ENCODE measurements at places on chromosomes 3 and 15.

DNA sequence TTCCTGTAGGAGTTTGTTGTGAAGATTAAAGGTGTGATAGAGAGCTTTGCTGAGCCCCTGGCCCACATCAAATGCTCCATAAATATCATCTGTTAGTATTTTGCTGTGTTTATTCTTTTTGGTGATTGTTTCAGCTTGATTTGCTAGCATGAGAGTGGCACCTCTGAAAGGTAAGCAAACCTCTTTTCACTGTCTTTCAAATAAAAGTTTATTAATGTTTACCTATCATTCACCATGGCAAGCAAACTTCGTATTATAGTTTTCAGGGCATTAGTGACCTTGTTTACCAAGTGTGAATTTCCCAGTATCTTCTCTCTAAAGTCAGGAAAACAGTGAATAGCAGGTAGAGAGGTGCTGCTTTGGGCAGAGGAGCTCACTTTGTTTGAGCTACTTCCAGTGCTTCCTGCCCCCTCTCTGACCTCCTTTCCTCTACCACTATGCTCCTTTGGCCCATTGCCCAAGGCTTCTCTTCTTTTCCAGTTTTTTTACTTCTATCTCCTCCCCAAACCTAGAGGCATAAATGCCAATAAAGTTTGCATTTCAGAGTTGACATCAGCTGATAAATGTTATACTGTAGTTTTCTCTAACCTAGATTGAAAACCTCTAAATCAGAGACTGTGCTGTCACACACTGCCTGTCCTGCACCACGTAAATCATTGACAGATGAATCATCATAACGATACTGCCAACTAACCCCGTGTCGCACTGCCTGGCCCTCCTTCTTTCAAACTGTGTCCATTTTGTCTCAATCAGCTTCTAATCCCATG, 569.0 kb downstream of the TUSC7 start:
- DNase-seq, result no peak

- DNase-seq, result no peak
Observed at GRCh38 chr3:5458526-5458925, 271.0 kb downstream of the EDEM1 start.

- DNase-seq, result no peak
Observed at GRCh38 chr3:85185495-85185894, 226.7 kb downstream of the CADM2 start.

- no peak for DNase-seq
Observed at GRCh38 chr15:74337607-74338211, 29.7 kb downstream of the CYP11A1 start.

GRCh38 chr3:27072810-27073651, 296.2 kb downstream of the NEK10 start:
- no peak for DNase-seq

DNA sequence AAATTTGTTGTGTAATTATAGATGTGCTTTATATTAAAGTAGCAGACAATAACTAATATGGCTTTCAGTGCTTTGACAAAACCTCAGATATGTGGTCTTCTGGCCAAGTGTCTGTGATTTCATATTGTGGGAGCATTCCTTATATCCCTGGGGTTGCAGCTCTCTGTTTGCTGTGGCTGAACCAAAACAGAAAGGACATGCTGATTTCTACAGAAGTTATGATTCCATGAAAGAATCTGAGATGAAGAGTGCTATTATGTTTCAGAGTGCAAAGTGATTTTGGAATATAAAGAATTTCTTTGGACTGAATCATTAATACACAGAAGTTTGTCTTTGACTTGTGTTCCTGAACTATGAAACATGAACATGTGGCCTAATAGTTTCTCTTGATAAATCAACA, 36.5 kb downstream of the CDV3 start:
- no peak for DNase-seq

DNA sequence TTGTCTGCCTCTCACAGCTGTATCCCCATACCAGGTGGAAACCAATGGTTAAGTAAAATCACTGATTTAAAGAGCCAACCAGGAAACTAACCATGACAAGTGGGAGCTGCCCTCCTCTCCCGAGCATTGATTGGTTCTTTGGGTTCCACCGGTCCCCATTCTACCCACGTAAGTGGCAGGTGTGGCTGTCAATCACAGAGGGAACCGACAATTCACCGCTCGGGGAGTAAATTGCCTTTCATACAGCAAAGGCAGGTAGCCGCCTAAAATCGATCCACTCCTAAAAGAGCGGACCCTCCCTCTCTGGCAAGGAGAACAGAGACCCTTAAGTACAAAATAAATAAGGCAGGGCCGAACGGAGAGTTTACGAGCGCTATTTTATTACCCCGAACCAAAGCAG, 1.2 kb downstream of the ERC2 start:
- peak; percentile 37 for DNase-seq

DNA sequence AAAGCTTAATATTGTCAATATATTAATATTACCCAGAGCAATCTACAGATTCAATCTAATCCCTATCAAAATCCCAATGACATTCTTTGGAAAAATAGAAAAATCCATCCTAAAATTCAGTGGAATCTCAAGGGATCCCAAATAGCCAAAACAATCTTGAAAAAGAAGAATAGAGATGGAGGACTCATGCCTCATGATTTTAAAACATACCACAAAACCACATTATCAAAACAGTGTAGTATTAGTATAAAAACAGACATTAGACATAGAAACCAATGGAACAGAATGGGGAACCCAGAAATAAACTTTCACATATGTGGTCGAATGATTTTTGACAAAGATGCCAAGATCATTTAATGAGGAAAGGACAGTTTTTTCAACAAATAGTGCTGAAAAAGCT, 14.6 kb downstream of the NEK4 start:
- DNase-seq, result no peak

GRCh38 chr3:13513051-13513912, 33.2 kb downstream of the HDAC11 start:
- no peak for DNase-seq

DNA sequence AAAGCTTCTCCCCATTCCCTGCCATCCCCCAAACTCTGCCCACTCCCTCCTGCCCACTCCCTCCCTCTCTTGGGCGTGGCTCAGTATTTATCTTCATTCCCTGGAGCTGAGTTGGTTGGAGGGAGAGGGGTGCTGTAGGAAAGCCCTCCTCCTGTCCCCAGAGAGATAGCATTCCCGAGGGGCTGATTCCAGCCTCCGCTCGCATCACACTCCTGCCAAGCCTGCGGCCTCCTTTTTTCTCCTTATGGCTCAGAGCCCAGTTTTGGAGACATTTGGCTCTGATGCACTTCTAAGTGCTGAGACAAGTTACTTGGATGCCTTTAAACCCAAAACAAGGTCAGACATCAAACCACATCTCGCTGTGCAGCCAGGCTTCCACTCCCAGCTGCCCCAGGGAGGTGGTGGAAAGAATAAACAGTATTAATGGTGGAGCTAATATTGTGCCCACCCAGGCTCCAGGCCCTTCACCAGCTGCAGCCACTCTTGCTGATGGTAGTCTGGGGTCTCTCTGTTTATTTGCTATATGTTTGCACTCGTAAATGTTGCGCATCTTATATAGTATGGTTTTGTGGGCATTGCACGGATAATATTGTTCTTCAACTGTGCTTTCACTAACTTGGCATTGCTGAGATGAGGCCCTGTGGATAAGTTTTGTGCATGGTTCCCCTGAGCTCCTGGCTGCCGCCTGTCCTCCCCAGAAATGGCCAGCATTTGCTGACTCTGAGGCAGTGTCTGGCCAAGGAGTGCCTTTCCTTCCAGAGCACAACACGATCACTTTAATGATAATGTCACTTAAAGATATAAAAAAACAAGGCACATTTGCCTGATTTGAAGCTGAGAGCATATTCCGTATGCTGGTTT, 157.2 kb downstream of the LRRC28 start:
- DNase-seq, result no peak

GRCh38 chr3:123332124-123332641, 116.7 kb downstream of the ADCY5 start:
- DNase-seq, result no peak

DNA sequence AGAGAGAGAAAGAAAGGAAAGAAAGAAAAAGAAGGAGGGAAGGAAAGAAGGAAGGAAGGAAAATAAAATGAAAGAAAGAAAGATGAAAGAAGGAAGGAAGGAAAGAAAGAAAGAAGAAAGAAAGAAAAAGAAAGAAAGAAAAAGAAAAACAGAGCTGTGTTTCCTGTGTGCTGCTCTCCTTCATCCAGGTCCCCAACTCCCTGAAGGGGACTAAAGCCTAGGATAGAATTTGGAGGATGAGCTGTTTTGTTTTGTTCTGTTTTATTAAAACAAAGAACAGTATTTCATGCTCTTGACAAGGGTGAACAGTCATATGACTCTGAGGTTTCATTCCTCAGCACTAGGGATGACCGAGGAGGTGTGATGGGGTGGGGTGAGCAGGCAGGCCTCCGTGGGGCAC, 164.8 kb upstream of the NDN start:
- DNase-seq, result no peak

DNA sequence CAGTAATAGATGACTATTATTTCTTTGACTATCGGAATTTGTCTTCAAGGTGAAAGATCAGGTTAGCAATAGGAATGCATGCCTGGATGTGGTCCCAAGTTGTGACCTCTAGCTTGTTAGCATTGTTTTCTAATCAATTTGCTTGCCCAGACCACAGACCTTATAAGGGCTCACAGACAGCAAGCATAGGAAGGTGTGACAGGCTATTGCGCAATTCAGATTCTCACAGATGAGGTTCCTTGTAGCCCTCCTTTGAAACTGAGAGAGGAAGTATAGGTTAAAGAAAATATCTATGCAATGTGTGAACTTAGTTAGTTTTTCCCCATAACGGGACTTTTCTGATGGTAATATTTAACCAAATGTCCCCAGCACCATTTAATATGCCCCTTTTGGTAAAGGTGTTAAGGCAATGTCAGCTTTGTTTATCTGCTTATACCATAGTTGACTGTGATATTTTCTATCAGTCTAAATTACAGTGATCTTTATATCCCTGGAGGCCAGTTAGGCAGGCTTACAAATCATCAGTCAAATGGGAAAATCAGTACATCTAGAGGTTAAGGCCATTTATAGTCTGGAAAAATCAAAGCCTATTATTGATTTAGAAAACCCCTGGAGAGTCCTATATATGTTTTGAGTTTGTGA, 168.1 kb upstream of the MBNL1 start:
- DNase-seq, result peak; percentile 5

DNA sequence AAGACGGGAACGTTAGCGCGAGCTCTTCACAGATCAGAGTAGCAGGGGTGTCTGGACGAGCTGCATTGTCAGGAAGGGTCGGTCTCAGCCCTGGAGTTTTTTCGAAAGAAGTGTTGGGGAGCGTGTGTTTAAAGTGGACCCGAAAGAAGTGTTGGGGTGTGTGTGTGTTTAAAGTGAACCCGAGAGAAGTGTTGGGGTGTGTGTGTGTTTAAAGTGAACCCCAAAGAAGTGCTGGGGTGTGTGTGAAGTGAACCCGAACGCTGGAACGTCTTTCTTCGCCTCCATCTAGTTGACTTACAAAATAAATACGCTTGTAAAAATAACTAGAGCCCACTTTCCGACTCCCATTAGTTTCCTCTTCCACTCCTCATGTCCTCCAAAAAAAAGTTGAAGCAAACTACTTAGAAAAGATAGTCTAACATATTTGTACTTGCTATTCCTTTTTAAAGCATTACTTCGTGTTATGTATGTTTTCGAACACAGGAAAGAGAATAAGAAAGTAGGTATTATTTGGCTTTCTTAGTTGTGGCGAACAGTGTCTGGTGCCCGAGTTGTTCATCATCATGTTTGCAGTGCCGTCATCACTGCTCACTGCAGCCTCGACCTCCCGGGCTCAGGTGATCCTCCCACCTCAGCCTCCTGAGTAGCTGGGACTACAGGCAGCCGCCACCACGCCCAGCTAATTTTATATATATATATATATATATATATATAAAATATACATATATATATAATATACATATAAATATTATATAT, 1.0 kb downstream of the LRCH3 start:
- DNase-seq, result peak; percentile 30

DNA sequence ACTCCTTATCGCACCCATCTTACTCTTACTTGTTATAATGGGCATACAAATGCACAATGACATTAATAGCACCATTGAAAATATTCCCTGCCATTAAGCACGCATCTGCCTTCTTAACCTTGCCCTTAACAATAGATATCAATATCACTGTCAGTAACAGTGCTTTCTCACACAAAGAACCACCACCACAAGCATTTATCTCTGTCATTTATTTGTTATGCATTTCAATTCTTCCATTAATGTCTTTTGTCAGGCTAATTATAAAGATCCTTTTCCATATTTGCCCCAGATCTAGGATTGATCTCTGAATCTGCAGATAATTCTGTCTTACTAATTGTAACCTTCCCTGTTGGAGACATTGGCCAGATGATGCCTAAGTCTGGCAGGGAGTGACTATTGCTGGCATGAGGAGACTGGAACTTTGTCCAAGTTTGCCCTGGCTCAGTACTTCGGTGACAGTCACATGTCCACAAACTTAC, 419.6 kb upstream of the TGFBR2 start:
- DNase-seq, result no peak

GRCh38 chr3:37918627-37919026, 56.9 kb downstream of the CTDSPL start:
- DNase-seq, result no peak

- no peak for DNase-seq
Observed at GRCh38 chr3:63867225-63867624, 3.6 kb downstream of the ATXN7 start.

DNA sequence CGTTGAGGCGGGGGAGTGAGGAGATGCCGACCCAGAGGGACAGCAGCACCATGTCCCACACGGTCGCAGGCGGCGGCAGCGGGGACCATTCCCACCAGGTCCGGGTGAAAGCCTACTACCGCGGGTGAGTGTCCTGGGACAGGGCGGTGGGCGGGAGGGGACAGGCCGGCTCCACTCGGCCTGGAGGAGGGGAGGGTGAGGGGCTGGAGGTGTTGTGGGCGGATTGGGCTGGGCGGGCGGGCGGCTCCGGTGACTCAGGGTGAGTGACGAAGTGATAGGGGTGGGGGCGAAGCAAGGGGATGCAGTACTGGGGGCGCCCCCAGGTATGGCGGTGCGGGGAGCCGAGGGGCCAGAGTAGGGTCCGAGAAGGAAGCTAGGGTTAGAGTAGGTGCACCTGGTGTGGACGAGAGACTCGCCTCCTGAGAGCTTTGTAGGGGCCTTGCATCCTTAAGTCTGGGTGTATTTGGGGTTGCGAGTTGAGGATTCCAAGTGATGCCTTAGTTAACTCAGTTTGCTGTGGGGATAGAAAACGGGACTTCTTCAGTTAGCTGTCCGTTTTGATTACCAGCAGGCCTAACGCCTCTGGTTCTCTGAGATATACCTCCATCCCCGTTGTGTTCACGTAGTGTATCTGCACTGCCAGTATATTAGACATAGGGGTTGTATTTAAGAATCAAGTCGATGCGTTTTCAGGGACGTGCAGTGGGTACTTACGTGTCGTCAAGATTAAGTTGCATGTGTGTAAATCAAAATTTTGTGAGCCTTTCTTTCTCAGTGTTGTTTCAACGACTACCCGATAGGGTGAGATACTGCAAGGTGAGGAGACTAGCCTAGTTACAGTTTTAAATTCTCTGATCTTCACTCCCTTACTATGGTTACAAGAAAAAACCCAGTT, 670 bp downstream of the PRKCI start:
- peak; percentile 43 for DNase-seq
